ENCODE measurements at places on chromosomes 12 and 14.

DNA sequence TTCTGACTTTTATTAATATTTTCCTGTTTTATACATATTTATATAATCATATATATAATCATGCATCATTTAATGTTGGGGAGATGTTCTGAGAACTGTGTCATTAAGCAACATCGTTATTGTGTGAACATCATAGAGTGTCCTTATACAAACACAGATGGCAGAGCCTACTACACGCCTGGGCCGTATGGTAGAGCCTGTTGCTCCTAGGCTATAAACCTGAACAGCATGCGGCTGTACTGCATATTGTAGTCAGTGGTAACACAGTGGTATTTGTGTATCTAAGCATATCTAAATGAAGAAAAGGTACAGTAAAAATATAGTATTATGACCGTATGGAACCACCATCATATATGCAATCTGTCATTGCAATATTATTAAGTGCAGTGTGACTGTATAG lies 44.7 kb upstream of the BCL7A start:
- DNase-seq: no peak

GRCh38 chr12:102570256-102570655 lies 89.9 kb upstream of the IGF1 start:
- no peak for DNase-seq

- DNase-seq: no peak
These were observed 498.5 kb downstream of the TMTC2 start for GRCh38 chr12:83185241-83185640.

DNA sequence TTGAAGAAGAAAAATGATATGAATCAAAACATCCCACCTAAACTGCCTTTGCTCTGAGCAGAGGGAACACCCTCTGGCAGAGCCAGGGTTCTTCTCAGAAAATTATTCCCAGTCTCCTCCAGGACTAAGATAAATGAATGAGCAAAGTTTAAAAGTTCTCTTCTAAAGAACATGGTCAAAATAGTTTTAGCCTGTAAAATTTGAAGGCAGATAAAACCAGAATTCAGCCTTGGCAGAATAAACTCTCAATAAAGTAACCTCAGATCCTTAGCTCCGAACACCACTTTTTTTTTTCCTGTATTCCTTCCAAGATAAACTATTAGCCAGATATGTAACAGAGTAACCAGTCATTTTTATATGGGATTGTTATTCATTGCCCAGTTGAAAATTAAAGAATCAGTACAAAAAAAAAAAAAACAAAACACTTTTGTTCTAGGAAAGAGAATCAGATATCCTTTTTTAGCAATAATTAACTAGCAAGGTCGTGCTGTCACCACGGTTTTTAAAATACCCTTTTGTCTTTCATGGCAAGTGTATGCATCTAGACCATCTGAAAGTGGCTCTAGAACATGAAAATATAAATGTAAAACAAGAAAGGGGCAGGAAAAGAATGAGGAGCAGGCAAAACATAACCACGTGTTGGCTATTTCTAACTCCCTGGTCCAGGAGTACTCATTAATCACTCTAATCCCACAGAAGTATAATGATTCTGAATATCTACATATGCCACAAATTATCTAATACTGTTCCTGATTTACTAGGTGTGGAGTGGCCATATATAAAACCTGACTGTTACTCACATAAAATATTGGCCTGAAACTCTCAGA lies 60.8 kb downstream of the CAPZA3 start:
- DNase-seq: no peak

- no peak for DNase-seq
These were observed 85.6 kb downstream of the SYNE2 start for GRCh38 chr14:63938198-63939005.

DNA sequence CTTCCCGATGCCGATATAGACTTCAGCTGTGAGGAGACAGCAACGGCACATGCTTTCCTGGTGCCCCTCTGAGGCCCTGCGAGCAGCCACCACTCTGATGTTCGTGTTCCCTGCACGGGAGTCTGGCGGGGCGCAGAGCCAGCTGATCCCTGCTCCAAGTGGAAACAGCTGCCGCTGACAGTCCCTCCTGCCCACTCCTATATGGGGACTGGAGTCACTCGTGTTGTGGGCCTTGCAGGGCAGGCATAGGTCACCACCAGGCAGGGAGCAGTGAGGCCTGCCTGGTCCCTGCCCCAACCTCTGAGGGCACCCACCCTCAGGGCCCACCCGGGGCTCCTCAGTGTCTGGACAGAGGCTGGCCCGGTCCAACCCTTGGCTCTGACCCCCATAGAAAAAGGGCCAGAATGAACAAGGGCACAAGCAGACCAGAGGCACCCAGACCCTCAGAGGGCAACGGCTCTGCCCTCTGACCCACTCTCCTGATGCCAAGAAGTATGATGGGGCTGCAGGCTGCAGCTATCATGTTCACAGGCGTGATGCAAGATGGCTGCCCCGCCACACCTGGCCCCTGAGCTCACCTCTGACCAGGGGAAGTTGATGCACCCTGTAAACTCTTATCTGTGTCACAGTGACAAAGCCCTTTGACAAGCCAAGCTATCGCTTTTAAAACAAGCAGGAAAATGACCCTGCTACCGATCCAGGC lies 181.6 kb downstream of the CALM1 start:
- no peak for DNase-seq

DNA sequence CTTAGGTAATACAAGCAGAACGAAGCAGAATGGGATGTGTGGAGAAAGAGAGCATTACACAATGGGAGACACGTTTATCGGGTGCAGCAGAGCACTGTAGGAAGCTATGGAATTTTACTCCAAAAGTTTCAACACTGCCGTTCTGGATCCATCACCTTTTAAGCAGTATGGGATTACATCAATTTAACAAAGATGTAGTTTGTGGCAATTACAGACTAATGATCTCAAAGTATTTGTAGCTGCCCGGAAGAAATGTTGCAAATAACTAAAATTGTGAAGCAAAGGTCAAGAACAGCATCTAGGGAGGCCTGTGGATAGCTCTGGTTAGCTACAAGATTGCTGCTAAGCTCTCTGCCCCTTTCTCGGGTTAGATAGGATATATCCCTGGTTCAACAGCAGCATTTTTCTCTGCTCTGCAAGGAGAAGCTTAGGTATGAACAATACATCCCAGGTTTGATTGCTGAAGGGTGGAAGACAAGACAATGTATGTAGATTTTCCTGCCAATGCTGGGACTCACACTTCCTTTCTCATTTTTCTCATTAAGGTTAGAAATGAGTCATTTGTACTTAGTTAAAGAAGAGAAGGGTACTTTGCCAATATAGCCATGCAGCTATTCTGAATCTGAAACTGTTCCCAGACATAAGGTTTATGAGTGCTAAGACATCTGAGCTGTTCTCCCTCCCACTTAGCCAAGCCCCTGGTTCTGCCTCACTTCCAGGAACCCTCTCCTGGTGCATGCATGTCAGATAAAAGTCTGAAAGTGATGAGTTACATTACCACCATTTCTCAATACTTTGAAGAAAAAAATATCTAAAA lies 75.0 kb upstream of the HIF1A start:
- DNase-seq: no peak

GRCh38 chr12:50925342-50925651 lies 27.0 kb upstream of the HIGD1C start:
- DNase-seq: no peak

DNA sequence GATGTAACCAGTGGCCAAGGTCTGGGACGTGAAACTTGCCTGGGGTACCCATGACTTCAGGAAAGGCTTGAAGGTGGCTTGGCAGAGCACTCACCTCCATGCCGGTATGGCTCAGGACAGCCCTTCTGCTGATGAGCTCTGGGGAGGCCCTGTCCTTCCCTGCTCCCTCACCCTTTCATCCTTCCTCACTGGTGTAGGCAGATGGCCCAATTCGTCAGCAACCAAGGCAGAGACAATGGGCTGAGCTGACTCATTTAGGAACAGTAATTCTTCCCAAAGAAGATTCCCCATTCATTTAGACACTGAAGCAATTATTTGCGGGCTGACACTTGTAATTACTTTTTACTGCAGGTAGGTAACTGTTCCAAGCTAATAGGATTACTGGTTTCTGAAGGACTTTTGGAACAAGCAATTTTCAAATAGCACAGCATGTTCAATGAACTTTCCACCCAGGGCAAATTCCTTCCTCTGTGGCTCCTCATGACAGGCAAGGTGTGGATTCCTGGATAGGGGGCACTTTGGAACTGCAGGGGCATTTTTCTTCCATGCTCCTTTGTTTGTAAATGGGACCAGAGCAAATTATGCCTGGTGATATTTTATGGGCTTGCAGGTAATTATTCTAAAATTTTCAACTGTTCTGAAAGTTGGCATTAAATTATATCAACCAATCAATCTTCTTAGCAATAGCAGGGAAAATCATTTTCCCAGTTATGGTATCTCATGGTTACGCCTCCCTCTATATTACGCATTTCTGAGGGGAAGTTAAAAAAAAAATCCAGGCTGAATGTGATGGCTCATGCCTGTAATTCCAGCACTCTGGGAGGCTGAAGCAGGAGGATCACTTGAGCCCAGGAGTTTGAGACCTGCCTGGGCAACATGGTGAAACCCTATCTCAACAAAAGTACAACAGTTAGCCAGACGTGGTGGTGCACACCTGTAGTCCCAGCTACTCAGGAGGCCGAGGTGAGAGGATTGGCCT lies 24.1 kb upstream of the NRDE2 start:
- DNase-seq: no peak

- DNase-seq: no peak
These were observed 43.1 kb downstream of the CACNA1C start for GRCh38 chr12:2095878-2096277.

GRCh38 chr12:101927999-101928398 lies 50.6 kb downstream of the DRAM1 start:
- DNase-seq: no peak

- DNase-seq: no peak
These were observed 28.6 kb downstream of the FIGNL2 start for GRCh38 chr12:51819736-51820525.

DNA sequence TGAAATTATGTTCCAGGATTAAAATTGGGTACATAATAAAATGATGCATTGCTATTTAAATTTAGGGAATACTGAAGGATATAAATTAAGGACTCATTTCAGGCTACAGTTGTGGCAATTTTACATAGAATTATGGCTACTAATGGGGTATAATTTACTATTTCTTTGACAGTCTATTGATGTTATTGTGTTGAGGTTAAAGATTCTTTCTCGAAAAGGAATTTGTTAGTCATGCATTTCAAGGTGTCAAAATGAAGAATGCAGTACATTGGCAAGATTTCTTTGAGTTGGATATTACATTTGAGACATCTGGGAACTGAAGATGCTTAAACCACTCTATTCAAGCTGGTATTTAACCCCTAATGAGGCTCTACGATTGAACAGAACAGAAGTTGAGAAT lies 28.3 kb downstream of the SLC5A8 start:
- DNase-seq: no peak

DNA sequence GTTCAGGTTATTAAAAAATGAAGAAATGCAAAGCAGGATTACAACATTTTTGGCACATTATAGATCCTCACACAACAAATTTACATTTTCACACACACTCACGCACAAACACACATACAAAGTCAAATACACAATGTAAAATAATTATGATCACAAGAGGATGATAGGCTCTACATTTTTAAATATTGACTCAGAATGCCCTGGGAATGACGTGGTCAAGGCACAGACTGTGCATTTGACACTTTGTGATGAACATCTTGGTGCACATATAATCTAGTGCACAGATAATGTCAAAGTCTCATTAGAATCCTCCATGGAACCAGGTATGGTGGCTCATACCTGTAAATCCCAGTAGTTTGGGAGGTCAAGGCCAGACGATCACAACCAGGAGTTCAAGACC lies 49.4 kb downstream of the DPF3 start:
- DNase-seq: no peak

DNA sequence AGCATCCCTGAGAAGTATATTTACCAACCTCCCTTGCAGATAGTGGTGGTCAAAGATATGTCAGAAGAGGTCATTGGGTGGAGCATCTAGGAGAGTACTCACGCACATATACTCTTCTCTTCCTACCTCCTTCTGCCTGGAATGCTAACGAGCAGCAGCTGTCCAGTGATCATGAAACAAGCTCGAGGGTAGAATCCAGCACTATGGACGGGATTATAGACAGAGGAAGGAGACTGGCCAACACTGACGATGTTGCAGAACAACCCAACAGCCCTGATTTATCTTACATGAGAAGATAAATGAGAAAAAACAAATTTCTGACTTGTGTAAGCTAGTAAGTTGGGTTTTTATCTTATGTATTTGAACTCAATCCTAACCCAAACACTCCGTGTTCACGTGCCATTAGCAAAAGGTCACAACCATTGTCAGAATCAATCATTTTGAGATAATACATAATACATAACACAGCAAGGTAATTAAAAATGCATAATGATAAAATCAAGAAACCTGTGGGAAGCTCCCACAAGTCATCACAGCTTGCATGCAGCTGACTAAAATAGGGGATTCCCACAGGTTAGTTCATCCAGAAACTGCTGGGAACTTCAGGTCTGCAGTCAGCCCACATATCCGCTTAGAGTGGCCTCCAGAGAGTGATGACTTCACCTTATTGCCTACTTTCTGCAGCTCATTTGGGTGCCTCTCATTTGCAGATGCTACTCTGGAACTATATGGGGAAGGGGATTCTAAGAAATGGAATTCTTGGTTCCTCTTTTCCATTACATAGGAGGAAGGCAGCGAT lies 36.3 kb upstream of the STK38L start:
- no peak for DNase-seq

DNA sequence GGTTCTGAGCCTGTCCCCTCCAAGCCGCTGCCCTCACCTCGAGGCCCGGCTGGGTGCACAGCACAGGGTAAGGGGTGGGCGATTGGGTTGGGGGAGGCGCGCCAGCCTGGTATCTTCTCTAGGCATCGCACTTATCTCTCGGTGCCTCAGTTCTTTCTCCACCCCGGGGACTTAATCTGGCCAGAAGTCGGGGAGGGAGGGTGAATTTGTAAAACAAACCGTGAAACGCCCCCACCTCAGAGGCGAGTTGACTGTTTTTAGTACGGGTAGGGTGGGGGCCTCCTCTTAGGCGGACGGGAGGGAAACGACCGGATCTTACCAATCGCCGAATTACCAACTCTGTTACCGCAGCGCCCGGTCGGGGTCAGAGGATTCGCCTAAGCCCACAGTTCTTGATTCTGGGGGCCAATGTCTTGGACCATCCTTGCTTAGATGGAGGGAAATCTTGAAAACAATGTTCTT lies 1.4 kb upstream of the TBX3 start:
- no peak for DNase-seq

- DNase-seq: no peak
These were observed 3.6 kb upstream of the NINJ2 start for GRCh38 chr12:666766-667308.

- DNase-seq: no peak
These were observed 108.6 kb upstream of the PDE3A start for GRCh38 chr12:20259786-20260185.

DNA sequence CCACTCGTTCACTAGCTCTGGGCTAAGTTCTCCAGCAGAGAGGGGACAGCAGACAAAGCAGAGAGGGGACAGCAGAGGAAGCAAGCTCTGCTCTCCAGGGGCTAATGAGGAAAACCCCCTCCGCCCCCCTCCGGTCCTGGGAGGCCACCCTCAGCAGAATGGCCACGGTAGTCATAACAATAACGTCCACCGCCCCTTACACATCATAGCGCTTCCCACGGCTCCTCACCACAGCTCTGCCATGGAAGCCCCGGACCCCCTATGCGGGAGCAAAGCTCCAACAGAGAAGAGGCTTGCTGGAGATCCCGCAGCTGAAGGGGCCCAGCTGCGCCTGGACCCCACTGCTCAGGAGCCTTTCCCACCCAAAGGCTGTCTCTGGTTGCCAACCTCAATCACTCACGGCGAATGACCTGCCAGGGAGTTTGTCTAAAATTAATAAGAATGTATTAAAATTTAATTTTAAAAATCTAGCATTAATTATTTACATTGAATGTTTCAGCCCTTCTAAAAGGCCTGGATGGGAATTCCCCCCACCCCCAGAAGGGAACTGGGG lies 17.4 kb downstream of the BEGAIN start:
- DNase-seq: no peak

GRCh38 chr12:113757221-113758002 lies 208.7 kb downstream of the RBM19 start:
- no peak for DNase-seq

Measured in stimulated activated CD8-positive, alpha-beta memory T cell treated with anti-CD3 and anti-CD28 coated beads, Interleukin-4, amount 100 ng/mL, for 4 hours (primary cell).